ENCODE measurements at places on chromosomes 7 and 10.

GRCh38 chr10:111999205-111999914 is 184.2 kb downstream of the GPAM start:
- DNase-seq: no peak

- no peak for DNase-seq
Measured at GRCh38 chr10:1061930-1062774, 6.0 kb downstream of the WDR37 start.

GRCh38 chr7:55504967-55505658 is 67.2 kb downstream of the VOPP1 start:
- DNase-seq: peak; percentile 20

- DNase-seq: no peak
Measured at GRCh38 chr7:82323806-82324205, 119.8 kb downstream of the CACNA2D1 start.

DNA sequence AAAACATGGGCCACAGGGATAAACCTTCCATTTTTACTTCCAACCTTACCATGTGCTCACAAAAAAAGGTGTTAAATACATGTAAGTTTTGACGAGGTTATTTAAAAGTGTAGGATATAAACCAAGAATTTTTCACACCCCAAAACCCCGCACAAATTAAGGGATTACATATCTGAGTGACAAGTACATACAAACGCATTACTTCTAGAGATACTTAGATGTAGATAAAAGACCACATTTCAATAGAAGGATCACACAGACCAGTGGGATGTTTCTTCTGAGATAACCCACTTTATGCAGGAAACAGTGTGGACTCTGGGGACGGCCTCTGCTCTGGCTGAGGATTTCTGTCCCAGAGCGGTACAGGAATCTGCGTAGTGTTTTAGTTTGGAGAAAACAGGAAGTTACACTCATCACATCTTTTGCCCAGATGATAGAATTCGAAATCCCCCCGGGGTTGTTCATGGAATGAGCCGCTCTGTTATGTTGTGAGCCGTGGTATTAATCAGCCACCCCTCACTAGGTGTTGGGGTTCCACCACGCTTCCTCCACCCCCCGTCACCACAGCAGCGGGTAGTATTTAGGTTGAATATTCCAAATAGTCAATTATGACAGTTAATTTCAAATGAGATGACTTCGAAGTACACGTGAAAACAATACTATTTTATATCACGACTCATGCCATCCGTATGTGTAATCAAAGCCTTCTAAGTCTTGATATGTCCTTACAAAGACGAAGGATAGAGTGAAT is 1.3 kb upstream of the CUL1 start:
- peak; percentile 81 for DNase-seq

GRCh38 chr7:150975536-150976319 is 2.4 kb downstream of the KCNH2 start:
- no peak for DNase-seq

DNA sequence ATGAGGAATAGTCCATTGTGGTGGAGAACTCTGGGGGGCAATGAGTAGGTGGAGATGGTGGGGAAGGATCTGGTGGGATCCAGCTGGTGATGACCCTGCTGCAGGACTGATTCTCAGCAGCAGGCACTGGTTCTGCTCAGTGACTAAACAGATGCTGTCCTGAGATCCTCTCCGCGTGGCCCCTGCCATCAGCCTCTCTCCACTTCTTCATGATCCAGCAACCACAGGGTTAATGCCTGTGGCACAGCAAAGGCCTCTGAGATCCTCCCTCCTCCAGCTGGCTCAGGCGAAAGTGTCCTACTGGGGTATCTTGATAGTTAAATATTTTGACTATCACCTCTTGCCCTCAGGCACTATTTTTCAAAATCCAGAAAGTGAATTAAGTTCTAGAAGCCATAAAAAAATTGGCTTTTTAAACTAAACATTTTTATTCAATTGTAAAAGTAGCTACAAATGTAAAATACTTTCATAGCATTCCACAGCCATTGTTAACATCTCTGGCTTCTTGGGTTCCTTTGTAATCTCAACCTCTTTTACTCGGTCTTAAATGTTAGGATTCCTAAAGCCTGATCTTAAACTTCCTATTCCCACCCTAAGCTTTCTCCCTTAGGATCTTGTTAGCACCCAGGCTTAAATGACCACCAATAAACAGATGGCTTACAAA is 13.1 kb downstream of the PLAU start:
- no peak for DNase-seq

DNA sequence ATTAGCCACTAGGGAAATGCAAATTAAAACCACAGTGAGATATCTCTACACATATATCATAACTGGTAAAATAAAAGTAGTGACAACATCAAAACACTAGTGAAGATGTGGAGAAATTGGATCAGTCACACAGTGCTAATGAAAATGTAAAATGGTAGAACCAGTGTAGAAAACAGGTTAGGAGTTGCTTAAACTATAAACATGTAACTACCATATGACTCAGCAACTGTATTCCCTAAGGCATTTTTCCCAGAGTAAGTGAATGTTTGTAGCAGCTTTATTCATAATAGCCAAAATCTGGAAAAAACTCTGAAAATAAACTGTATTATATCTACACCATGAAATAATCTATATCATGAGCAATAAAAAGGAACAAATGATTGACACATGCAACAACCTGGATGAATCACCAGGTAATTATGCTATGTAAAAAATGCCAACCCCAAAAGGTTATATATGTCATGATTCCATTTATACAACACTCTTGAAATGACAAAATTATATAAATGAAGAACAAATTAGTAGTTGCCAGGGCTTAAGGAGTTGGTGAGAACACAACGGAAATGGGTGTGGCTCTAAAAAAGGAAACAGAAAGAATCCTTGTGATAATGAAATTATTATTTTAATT is 22.8 kb downstream of the SLC25A40 start:
- no peak for DNase-seq

DNA sequence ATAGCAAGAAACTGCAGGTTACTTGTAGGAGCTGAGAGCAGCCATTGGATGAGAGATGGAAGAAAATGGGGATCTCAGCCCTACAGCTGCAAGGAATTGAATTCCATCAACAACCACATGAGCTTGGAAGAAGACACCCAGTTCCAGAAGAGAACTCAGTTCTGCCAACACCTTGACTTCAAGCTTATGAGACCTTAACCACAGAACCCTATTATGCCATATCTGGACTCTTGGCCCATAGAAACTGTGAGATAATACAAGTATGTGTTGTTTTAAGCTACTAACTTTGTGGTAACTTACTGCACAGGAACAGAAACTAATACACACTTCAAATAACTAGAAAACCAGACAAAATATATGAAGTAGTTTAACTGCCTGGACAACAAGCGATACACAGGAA is 212.4 kb upstream of the CACNA2D1 start:
- no peak for DNase-seq

DNA sequence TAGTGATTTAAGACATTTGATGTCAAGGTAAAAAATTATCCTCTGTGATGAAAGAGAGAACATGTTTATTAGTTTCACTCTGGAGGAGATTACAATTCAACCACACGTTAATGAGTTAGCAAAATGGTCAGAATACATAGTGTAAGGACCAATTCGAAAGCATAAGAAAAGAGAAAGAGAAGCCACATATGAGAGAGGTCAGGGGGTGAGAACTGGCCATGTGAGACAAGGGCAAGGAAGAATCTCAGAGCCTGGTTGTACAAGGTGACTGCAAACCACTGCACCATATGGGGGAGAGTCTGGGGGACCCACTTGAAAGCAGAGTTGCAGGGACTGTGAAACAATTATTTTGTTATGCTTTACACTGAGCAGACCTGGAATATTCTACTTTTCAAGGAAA is 27.7 kb upstream of the BET1 start:
- DNase-seq: no peak

DNA sequence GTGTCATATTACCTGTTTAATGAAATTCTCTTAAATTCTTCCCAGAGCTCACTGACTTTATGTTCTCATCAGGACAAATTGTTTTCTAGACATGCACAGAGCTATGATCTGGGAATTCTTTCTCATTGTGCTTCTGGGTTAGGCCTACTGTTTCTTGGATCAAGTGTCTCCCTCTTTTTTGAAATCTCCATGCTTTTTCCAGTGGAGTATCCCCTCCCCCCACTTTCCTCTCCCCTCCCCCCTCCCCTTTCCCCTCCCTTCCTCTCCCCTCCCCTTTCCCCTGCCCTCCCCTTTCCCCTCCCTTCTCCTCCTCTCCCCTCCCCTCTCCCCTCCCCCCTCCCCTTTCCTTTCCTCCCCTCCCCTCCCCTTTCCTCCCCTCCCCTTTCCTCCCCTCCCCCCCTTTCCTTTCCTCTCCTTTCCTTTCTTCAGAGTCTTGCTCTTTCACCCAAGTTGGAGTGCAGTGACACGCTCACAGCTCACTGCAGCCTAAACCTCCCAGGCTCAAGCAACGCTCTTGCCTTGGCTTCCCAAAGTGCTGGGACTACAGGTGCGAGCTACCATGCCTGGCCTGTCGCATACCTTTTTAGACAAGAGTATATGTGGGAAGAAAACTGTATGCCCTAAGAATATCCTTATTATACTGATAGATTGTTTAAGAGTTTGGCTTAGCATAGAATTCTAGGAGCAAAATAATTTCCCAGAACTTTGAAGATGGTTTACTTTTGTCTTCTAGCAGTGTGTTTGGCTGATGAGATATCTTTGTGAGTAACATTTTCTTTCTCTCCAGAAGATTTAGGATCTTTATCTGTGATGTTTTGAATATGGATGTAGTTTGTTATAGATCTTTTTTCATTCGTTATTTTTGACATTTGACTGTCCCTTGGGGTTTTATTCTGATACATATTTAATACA is 2.5 kb downstream of the DYNC2I1 start:
- DNase-seq: no peak

DNA sequence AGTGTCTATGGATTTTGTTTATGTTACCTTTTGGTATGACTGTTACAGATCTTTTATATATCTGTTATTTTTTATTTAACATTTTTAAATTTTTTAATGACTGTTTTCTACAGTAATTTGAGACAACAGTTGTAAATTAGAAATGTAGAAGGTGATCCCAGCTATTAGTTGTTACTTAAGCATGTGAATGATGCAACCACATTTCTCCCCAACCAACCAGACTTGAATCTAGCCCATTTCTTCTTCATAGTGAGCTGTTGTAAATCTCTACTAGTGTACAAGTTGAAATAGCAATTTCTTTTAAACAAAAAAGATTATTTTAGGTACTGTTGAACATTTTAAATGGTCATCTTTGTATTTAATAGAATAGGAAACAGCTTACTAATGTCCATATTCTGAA is 18.0 kb downstream of the TMEM106B start:
- no peak for DNase-seq

GRCh38 chr7:26912338-26912737 is 47.9 kb upstream of the SKAP2 start:
- peak; percentile 18 for DNase-seq

GRCh38 chr10:56028298-56029132 is 332.5 kb downstream of the ZWINT start:
- no peak for DNase-seq

- DNase-seq: no peak
Measured at GRCh38 chr10:130418731-130419130, 282.5 kb downstream of the GLRX3 start.

GRCh38 chr10:111204838-111205237 is 128.0 kb downstream of the ADRA2A start:
- no peak for DNase-seq

All from suppressor macrophage treated with lipopolysaccharide for 4 hours (primary cell).